ENCODE measurements at places on chromosomes 16 and 17.
A peak's percentile ranks its signal among the peaks of the same experiment; 100 is the strongest.

GRCh38 chr16:23222929-23223328 lies 40.4 kb downstream of the SCNN1G start:
- no peak for DNase-seq

GRCh38 chr17:4186357-4186881 lies 43.4 kb downstream of the CYB5D2 start:
- no peak for DNase-seq

- DNase-seq: no peak
These were observed 551.9 kb upstream of the CA10 start for GRCh38 chr17:52710363-52710901.

DNA sequence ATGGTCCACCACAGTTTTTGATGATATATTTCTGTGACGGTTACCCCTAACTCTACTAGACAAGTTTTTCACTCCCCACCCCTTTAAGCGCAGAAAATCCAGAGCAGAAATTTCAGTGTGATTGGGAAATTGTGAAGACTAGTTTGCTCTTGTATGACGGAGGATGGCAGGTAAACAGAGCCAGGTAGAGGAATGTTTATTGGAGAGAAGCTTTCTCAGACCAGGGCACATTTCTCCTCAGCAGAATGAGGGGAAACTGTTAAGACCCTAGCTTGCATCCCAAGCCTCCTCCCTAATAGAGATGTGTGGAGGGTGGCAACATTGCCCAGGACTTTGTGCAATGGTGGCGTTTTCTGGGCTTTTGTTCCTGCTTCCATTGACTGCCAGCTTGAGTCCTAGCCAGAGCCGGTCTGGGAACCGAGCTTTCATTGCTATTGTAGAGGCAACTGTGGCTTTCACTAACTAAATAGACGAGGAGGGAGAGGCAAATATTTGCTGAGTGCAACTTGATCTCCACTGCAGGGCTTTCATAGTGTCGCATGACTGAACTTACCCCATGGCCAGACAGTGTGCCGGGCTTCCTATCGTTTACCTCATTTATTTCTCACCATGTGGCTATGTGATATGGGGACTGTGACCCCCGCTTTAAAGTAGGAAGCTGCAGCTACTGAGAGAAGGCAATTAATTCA lies 159.6 kb upstream of the MPHOSPH6 start:
- no peak for DNase-seq

- no peak for DNase-seq
These were observed 10.9 kb upstream of the EVPL start for GRCh38 chr17:76038050-76038449.

- no peak for DNase-seq
These were observed 2.5 kb upstream of the ABCC12 start for GRCh38 chr16:48158296-48158695.

DNA sequence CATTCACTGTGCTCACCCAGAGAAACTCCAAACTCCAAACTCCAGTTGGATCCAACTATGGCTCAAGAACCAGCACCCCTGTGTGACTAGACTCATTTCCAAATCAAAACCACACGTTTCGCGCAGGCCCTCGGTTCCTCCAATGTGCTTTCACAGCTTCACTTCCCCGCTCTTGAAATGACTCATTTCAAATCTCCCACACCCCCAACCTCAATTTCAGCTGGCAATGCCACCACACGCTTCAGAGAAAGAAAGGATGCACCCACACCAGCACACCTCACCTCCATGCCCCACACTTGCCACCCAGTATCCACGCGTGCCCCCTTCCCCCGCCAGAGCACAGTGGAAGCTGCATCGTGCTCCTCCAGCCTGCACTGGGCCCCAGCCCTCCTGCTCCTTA lies 9.0 kb downstream of the TMEM92 start:
- DNase-seq: no peak

DNA sequence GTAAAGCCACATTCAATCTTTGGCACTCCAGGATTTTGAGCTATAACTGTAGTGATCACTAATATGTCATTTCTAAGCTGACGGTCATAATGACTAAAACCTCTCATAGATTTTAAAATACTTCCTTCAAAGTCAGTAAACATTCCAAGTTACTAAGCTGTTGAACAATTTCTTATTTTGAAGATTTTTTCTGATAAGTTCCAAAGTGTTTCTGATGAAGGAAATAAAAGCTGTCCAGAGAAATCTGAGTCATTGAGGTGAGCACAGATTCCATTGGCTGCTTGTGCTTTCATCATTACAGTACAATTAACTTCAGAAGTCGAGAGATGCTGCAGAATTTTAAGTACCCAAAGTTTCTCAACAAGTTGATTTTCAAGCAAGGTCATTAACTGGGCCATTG lies 23.9 kb downstream of the NLRC5 start:
- peak; percentile 56 for DNase-seq

GRCh38 chr17:7014995-7015958 lies 2.9 kb downstream of the RNASEK start:
- no peak for DNase-seq

DNA sequence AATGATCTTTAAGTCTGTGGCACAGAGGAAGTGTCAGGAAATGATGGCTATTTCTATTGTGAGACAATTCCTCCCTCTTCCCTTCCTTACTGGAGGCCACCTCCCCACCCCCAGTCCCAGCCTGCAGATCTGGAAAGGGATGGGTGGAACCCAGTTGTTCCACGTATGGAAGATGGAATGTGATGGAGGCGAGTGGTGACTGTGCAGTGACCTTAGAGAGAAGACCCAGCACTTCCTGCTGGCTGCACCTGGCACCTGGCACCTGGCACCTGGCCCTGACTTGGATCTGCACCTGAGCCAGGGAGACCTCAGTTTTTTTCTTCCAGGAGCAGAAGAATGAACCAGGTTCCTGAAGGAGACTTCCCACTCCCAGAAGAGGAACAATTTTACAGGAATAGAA lies 33.0 kb upstream of the TMC5 start:
- no peak for DNase-seq

DNA sequence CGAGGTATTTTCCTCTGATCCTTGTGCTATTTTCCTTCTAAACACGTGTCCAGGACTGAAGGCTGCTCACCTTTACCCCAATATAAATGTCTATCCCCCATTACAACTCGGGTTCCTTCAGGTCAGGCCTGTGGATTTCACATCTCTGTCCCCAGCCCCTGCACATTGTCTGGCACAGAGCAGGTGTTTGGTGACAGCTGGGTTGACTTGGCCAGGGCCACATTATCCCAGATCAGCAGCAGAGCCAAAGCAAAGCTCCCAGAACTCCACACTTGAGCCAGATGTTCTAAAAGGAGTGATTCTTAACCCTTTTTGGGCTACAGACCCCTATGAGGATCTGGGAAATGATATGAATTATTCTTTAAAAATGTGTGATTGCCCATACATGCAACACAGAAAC lies 18.0 kb upstream of the SPATA32 start:
- DNase-seq: no peak

- no peak for DNase-seq
These were observed 17.2 kb upstream of the ALOX15 start for GRCh38 chr17:4658478-4659305.

GRCh38 chr17:76527430-76528111 lies 9.9 kb downstream of the CYGB start:
- no peak for DNase-seq

- DNase-seq: no peak
These were observed 20.3 kb downstream of the SMG6 start for GRCh38 chr17:2283302-2283701.

DNA sequence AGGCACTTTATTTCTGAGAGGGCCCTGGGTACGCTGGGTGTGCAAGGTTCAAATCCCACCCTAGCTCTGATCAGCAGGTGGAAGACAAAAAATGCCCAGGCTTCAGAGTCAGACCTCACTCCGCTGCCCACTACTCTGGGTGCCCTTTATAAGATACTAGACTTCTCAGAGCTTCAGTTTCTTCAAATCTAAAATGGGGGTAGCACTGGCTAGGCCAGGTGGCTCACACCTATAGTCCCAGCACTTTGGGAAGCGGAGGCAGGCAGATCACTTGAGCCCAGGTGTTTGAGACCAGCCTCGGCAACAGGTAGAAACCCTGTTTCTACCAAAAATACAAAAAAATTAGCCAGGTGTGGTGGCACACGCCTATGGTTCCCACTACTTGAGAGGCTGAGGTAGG lies 1.7 kb downstream of the USB1 start:
- no peak for DNase-seq

- DNase-seq: no peak
These were observed 2.0 kb downstream of the CRYM start for GRCh38 chr16:21276090-21276489.

DNA sequence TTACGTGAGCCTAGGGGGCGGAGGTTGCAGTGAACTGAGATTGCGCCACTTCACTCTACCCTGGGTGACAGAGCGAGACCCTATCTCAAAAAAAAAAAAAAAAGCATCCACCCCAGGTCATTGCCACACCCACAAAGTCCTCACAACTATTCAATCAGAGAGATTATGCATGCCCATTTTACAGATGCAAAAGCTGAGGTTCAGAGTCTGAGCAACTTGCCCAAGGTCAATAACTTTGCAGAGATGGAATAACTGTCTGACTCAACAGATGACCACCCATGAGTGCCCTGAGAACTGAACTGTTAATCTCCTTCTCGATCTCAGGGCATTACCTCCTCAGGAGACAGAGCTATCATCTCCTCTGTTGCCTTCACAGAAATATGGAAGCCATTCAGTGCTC lies 5.5 kb upstream of the TMEM114 start:
- no peak for DNase-seq

GRCh38 chr16:15961060-15961511 lies 11.7 kb downstream of the ABCC1 start:
- no peak for DNase-seq

DNA sequence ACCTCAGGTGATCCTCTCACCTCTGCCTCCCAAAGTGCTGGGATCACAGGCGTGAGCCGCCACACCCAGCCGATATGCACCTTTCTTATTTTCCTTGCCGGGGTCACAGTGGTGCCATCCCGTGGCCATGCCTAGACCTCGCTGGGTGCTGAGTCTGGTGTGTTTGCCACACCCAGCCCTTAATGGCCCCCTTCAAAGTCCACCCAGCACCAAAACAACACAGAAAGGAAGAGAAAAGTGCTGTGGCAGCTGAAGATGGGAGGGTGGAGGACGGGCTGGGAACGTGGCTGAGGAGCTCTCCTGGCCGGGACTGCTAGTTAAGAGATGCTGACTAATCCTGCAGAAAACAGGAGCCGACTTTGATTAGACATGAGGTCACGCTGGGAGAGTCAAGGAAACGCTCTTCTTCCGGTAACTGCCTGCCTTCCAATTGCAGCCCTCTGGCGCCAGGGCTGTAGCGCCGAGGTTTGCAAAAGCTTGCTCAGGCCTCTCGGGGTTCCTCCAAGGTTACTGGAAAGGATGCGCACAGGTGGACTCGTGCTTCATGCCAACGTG lies 10.9 kb downstream of the SLC43A2 start:
- DNase-seq: peak; percentile 38

DNA sequence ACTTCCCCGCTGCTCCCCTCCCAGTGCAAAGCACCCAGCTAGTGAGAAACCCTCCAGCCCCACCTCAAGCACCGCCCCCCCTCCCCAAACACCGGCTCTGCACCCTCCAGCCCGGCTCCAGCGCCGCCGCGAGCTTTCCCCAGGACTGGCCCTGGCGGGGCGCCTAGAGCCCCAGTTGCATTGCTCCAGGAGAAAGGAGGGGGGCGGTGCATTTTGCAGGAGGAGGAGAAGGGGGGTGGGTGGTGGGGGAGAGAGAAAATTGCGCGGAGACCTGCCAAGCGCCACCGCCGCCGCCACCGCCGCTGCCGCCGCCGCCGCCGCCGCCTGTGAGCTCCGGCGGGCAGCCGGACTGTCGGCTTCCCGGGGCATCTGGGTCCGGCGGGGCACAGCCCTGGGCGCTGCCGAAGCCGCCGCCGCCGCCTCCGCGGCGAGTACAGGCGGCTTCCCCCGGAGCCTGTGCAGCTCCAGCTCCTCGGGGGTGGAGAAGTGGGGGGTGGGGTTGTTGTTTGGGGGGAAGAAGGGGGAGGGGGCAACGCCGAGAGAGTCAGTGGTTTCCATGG lies 333 bp upstream of the NOG start:
- DNase-seq: no peak

DNA sequence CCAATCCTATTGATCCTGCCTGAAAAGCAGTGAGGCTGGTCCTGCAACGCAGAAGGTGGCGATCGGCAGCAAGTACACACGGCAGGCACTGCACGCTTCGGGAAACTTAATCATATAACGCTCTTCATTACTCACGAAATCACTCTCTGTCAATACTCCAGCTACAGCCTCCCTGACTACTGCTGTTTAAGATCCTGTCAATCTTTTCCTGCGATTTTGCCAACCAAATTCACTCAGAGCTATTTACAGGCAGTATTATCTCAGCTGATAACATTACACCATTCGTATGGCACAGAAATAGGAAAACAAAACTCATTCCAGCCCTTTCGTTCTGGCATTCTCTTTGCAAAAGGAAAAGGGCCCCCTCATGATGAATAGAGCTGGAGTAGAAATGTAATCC lies 262.4 kb upstream of the CDH8 start:
- no peak for DNase-seq

Measured in HS-5 (cell line).